ENCODE measurements at places on chromosomes 4 and X.

- no peak for DNase-seq
These were observed 84.3 kb downstream of the SPRY1 start for GRCh38 chr4:123480706-123481418.

- no peak for DNase-seq
These were observed 9.7 kb upstream of the SOX3 start for GRCh38 chrX:140514554-140514953.

GRCh38 chrX:69197690-69198089, 32.4 kb upstream of the PJA1 start:
- DNase-seq, result no peak

DNA sequence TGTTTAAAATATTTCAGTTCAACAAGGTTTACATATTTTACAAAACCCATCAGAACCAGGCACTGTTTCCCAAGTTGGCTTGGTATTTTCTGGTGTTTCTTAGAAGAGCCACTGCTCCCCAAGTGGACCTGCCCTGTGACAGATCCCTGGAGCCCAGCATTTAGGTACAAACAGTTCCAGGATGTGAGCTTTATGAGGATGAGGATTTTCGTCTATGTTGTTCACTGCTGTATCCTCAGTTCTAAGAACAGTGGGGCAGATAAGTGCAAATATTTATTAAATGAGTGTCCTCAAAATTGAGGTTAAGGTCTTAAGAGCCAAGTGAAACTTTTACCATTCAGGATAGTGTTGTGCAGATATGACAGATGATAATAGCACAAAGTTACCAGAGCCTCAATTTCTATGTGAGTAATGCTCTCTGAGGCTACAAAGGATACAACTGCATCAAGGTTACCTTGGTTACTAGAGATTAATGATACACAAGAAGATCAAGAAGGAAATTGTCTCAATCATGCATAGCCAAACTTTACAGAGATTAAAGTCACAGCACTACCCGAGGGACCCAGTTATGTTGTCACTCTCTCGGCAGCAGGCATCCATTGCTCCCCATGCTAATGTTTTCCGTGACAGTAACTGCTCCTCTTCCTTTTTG, 37.5 kb downstream of the ANXA3 start:
- DNase-seq, result no peak
